ENCODE measurements at places on chromosomes 4 and X.

GRCh38 chr4:31964685-31965084 lies 1244.5 kb downstream of the PCDH7 start:
- DNase-seq: no peak

DNA sequence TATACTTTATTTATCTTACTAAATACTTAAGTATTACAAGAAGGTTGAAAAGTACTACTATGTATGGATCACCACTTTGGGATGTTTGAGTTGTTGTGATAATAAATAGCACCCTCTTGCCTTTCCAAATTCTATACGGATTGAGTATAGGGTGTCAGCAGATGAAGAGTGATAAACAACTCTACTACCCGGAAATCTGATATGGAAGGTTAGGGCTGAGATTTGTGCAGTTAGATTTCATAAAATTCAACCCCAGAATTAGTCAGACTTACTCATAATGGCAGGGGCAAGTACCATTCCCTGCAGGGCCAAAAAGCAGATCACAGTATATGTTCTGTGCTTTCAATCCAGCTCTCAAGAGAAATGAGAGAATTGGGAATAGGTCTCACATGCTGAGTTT lies 1008.9 kb upstream of the PCDH7 start:
- DNase-seq: no peak

DNA sequence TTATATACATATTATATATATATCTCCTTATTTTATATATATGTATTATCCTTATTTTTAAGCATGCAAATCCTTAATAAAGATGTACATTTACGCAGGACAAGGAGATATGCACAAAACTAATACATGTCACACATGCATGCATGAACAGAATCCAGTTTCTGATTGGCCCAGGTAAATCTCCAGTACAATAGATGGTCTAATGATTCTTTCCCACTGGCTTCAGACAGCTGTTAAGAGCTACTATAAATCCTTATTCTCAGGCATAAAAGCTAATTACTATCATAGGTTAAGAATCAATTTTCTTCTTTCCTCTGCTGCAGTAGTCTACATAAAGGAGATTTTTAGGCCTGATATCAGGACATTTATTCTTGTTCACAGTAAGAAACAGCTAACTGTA lies 689.8 kb downstream of the KCTD8 start:
- DNase-seq: no peak

DNA sequence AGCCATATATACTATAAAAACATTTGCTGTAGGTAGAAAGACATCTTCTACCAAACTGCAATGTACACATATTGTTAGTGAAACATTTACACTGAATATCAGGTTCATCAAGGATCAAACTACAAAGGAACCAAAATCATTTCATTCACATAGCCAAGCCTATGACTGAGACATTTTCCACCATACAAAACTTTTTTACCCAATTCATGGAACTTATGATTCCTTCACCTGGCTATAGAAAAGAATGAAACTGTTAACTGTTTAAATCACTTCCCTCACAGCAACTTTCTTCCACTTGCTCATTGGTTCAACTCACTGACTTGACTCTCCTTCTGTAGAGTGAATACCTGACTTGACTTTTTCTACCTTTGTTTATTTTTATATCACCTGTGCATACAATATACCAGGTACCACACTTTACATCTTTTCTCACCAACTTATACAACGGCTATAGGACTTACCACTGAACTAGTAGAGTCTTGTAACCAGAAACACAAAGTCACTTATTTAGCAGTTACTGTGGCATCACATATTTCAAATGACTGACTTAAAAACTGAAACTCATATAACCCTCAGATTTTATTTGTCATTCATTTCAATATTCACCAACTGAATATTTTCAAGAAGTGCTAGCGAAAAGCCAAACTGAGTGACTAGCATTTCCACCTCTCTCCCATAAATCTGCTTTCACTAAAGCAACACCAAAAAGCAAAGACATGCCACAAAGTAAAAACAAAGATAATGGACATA lies 30.9 kb downstream of the CAMK2D start:
- no peak for DNase-seq

DNA sequence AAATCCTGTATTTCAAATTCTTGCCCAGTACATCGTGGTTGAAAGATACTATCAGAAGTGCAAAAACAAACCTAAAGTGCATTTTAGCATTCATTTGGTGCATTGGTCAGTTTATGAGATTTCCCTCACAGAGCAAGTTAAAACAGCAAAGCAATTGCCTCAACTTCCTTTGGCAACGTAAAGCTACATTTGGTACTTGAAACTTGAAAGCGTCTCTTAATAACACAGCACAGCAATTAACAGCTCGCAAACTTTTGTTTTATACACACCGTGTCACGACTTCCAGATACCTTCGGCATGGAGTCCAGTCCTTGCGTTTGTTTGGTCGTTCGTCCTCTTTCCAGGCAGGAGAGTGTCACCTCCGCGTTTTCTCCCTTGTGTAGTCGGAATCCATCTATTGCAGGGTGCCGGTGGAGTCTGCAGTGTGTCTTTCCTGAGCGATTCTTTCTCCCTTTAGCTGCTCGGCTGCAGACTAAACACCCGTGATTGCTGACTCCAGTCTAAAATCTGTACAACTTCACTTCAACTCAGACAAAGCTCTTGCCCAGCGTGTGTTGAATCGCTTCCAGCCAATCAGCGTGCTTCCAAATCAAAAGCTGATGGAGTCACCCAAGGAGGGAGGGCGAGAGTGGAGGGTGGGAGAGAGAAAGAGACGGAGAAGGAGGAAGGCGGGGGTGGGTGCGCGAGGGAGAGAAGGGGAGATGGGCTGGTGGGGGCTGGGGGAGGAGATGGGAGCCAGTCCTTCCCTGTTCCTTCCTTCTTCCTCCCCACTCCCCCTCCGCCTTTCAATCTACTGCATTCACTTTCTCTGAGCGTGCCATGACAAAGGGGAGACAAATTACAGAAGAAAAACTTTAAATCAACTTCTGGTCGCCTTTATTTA lies at the start of gene PCDH18:
TSS of gene PCDH18 (minus strand) at position 509 of the 883 bp plus-strand sequence. CDS start at position 103, 406 bp downstream.
- DNase-seq: peak; percentile 94

DNA sequence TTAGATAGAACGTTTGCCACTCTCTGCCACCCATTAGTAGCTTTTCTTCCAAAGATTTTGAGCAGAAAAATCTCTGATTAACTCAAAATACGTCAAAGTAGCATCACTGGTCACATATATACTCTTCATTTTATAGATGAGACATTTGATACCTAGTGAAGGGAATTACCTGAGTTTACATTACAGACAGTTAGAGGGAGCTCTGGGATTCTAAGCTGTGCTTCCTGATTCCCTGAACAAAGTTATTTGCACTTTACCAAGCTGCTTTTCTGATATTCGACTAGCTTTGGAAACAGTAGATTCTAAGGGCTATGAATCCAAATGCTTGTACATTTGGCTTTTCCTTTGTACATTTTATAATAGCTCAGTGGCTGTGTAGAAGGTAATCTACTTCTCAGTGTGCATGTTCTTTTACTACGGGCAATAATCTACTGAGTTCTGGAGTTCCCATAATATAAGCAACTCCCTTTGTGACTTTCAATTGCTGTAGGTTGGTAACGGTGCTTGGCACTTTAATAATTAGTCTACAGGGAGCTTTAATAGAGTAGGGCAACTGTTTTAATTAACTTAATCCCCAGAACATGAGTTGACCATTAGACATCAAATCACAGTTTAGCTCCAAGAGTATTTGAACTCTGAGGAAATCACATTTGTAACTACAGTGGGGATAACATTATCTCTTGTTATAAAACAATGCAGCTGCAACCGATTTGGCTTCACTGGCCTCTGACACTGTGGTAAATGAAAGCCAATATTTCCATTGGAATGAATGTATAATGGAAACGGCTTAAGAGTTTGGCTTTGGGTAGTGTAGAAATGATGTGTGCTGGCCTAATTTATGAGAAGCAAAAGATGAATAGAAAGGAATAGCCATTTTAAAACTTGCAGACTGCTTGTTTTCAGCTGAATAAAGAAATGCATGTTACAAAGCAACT lies 1602.4 kb downstream of the STIM2 start:
- DNase-seq: no peak

- DNase-seq: no peak
Measured at GRCh38 chr4:76960014-76960413, 10.5 kb downstream of the SEPTIN11 start.

DNA sequence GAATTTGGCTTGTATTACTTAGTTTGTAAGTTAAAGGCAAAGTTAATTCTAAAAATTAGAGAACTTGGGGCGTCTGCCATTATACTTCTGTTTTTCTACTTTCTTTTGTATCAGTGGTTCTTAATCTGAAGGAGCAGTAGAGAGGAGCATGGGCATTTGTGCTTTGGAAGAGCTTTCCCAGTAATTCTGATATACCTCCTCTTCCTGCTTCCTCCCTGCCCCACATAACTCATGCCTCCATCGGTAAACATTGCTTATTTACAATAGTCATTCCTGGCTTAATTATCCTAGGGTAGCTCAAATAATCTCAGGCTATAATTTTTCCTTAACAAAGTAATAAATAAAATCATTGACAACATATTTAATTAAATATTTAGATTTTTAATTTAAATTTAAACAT lies 37.1 kb upstream of the SPARCL1 start:
- no peak for DNase-seq

- no peak for DNase-seq
Measured at GRCh38 chr4:80999943-81000342, 30.6 kb upstream of the BMP3 start.

- no peak for DNase-seq
Measured at GRCh38 chr4:11430536-11430935, 1.8 kb upstream of the HS3ST1 start.

GRCh38 chrX:102711872-102712215 lies 404 bp upstream of the GPRASP2 start:
- DNase-seq: no peak

GRCh38 chr4:131288441-131288840 lies 1860.7 kb upstream of the PCDH10 start:
- DNase-seq: no peak

- no peak for DNase-seq
Measured at GRCh38 chr4:183580370-183580769, 75.5 kb downstream of the ING2 start.

GRCh38 chr4:61531188-61531587 lies 331.1 kb downstream of the ADGRL3 start:
- DNase-seq: no peak

GRCh38 chr4:153799694-153800074 lies 10.8 kb upstream of the SFRP2 start:
- no peak for DNase-seq

DNA sequence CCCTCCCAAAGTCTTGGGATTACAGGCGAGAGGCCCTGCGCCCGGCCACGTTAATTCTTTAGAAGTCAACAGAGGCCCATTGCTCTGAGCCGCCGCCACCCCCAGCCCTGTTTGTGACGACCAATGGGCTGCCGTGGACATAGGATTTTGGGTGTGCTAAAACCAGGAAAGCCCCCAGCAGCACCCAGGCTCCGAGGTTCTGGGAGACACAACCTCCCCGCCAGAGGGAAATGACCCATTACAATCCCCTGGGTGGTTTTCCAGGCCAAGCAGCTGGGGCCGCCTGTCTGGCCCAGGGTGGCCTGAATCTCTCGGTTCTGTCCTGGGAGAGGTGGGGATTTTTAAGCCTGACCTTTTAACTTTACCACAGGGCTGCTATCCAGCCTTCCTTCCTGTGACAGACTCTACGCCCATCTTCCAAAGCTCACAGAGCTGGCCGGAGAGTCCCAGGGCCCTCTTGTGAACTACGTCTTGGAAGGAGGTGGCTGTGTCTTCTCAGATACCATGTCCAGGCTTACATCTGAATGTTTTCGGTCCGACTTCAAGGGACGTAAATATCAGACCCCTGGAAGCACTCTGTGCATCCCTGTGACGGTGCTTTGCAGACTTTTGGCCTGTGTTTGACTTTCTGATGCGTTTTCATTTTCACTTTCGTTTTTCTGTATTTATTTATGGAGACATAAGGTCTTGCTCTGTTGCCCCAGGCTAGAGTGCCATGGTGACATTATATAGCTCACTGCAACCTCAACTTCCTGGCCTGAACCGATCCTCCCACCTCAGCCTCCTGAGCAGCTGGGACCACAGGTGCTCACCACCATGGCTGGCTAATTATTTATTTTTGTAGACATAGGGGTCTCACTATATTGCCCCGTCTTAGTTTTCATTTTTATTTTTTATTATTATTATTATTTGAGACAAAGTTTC lies 36.0 kb downstream of the P2RY8 start:
- DNase-seq: peak; percentile 43

DNA sequence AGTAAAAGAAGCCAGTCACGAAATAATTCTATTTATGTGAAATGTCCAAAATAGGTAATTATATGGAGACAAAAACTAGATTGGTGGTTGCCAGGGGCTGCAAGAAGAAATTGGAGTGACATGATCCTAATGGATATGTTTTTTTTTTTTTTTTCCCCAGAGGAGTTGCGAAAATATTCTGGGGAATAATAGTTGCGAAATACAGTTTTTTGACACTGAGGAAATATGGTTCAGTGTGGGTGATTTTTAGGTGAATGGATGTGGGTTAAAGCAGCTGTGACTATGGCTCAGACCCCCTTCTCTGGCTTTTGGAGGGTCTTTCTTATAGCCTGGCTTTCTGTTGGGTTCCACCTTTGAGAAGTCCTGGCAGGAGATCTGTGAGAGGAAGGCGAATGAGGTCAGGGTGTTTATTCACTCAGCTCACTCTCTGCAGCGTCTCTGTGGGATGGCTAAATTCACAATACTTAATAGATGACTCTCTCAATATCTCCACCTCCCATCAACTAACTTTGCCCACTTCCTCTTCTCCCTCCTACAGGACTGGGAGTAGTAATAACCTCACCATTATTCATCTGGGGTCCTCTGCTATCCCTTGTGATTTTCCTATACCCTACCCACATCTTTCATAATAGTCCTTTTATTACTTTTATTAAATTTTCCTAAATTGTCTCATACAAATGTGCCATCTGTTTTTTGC lies 15.3 kb upstream of the RAB9B start:
- DNase-seq: no peak

- no peak for DNase-seq
Measured at GRCh38 chrX:136710325-136710951, 62.5 kb downstream of the CD40LG start.

GRCh38 chr4:119980456-119980855 lies 86.2 kb downstream of the MAD2L1 start:
- DNase-seq: no peak

DNA sequence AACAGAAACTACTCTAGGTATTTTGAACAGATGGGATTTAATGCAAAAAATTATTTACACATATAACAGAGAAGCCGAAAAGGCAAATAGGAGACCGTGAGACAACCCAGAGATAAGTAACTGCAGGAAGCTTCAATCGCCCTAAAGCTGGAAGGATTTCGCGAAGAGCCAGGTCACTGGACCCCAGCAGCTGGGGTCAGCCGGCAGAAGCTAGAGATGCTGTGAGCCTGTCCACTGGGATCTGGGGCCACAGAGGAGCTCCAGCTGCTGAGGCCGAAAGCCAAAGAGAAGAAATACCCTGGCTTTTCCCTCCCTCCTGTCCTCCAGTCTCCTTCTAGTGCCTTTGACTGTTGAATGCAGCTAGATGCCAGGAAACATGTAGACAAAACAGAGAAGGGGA lies 192.8 kb upstream of the BCOR start:
- no peak for DNase-seq

DNA sequence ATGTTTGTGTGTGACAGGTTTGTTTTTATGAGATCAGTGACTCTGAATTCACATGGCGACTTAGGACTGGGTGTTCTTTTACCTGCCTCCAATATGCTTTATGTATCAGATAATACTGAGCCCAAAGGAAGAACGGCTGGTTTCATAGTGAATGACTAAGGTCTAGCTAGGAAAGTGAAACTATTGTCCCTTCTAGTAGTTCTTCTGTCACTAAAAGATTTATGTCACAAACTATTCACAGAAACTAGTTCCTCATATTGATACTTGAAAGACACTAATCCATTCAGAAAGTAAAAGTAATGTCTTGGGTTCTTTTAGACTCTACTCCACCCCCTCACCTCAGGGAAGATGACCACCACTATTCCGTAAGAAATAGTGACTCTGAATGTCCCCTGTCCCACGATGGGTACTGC lies 81.7 kb downstream of the EGF start:
- DNase-seq: no peak

Data from coronary artery (tissue), 2 donors.